ENCODE measurements at places on chromosomes 1 and 21.
A peak's percentile ranks its signal among the peaks of the same experiment; 100 is the strongest.

- no peak for DNase-seq
Measured at GRCh38 chr1:244236101-244236500, 185.0 kb downstream of the ZBTB18 start.

DNA sequence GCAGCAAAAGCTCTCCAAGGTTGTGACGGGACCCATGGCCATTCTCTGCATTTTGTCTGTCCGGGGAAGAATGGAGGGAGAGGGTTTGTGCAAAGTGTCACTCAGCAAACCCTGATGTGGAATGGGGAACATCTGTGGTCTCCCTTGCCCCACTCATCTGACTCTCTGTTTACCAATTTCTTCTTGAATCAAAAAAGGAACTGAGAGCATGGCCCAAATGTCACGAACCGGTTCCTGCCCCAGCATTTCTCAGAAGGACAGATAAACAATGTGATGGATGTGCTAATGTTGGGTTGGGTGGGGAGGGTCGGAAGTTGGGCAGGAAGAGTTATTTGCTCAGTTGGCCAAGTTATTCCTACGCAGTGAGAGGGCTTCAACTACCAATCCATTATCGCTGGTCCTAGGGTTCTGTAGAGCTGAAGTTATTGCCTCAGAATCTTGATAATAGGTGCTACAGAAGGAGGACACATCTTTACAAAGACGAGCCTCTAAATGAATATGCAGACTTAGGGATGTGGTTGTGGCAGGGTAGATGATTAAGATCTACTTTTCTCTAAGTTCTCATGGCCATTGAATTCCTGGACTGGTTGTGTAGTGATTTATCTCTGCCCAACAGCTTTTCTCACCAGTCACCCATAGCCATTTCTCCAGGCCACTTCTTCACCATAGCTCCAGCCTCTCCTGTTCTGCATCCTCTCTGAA, 9.6 kb upstream of the DUSP12 start:
- no peak for DNase-seq

DNA sequence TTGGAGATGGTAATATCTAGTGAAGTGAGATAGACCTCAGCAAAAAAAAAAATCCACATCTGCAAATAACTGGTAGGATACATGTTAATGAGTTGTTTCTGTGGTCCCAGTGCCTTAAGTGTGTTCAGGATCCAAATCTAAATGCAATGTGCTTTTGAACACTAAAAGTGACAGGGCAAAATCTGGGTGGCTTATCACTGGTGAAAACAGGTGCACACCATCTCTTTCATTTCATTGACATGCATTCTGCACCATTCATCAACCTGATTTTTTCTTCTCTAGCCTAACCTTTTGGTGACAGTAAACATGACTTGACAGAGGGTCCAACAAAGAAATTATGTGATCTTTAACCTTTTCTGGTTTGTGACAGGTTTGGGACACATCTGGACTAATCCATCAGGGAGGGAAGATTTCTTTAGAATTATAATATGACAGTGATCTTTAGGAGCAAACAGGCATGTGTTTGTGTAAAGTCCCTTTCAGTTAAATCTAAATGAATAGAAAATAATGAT, 201.6 kb upstream of the NEGR1 start:
- DNase-seq = no peak

- no peak for DNase-seq
Measured at GRCh38 chr1:11643782-11644181, 10.4 kb downstream of the FBXO2 start.

DNA sequence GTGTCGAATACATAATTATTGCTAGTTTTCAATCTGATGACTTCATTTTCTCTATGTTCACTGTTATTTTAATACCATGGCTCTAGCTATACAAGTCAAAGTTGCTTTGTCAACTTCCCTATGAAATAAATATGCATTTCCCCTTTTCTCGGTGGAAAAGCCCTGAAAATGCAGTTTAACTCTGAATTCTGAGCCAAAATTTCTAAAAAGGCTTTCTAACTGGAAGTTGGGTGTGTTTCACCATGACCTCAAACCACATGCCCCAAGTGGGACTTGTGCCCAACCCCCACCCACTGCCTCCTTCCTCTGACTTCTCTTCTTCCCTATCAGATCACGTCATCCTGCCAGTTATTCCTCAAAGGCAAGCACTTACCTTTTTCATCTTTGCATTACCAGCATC, 8.9 kb downstream of the MKNK1 start:
- no peak for DNase-seq

GRCh38 chr1:23527366-23527765, 3.7 kb downstream of the E2F2 start:
- no peak for DNase-seq

DNA sequence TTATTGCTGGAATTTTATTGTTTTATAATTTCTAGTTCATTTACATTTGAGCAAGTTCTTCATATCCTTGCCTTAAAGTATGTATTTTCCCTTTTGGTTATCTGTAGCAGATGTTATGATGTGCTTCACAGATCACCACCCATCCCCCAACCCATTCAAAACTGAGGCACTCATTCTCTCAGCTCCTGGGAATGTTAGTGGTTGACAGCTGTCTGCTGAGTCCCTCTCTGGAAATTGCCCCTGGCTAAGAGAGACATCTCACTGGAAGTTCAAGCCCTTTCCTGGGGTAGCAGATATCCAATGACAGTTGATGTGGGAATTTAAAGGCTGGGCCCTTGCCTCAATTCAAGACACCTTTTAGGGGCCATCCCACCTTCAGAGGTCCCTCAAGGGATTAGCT, 4.3 kb upstream of the DPYD start:
- no peak for DNase-seq

DNA sequence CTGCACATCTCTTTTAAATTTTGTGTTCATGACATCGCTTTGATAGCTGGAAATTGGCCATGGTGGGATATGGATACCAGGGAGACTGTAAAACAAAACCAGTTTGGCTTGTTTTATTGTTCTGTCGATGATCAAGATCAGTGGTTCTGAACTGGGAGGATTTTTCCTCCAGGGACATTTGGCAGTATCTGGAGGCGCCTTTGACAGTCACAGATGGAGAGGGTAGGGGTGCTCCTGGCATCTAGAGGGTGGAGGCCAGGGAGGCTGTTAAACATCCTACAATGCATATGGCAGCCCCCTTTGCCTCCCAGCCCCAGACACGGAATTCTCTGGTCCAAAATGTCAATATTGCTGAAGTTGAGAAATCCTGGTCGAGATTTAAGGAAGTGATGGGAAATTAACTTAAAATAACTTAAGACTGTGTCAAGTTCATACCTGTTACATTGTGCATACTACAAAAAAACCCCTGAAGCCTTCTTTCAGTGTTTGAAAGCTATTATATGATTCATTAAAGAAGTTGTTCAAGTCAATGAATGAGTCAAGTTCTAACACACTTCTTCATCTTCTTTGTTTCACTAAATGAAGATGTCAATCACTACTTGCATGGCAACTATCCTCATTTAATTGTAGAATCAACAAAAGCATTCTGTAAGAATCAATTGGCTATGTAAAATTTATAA, 150.9 kb downstream of the KCNJ6 start:
- DNase-seq = no peak

DNA sequence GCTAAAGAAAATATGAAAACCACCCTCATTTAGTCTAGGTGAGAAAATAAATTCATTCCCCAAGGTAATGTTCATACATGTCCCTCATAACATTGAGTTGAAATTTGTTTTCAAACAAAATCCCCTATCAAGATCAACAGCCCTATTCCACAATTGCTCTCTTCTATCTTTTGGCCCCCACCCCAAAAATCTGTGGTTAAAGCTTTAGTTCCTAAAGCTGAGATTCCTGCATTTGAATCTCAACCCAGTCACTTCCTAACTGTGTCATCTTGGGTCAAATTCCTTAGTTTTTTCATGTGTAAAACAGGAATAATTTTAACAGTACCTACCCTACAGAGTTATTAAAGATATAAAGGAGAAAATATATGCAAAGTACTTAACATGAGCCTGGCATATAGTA, 22.0 kb downstream of the KIAA0319L start:
- no peak for DNase-seq

DNA sequence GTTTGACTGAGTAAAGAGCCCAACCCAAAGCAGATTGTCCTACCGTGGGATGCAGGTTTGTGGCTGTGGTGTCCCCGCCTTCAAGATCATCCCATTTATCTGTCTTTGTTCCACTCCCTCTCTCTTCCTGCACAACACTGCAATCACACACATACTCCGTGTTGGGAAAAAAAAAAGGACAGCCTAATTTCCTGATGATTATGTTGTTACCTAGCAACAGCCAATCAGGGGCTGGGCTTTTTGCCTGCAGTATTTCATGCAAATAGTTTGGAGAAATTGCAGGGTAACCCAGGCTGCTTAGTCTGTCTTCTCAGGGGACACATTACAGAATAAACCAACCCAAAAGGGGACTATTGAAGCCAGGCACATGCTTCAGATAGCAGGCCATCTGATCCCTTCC, 38.3 kb downstream of the PHC2 start:
- DNase-seq = peak; percentile 75

GRCh38 chr1:67818725-67819301, 14.5 kb downstream of the GNG12 start:
- DNase-seq = no peak

- no peak for DNase-seq
Measured at GRCh38 chr1:6082430-6082971, 36.8 kb downstream of the KCNAB2 start.

DNA sequence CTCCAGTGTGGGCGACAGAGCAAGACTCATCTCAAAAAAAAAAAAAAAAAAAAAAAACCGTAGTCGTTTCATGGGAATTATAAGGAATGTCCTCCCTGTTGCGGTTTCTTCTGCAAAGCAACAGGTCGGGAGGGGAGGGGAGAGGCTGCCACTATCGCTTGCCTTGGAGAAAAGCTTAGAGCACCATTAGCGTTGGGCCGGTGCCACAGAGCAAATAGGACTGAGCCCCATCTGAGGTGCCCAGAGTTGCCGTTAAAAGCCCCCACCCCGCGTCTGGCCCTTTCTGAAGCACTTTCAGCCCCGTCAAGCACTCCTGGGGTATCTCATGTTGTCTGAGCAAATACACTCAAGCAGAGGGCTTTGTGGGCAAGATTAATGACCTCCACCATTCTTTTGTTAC, 2.2 kb downstream of the RIPPLY3 start:
- DNase-seq = peak; percentile 91

DNA sequence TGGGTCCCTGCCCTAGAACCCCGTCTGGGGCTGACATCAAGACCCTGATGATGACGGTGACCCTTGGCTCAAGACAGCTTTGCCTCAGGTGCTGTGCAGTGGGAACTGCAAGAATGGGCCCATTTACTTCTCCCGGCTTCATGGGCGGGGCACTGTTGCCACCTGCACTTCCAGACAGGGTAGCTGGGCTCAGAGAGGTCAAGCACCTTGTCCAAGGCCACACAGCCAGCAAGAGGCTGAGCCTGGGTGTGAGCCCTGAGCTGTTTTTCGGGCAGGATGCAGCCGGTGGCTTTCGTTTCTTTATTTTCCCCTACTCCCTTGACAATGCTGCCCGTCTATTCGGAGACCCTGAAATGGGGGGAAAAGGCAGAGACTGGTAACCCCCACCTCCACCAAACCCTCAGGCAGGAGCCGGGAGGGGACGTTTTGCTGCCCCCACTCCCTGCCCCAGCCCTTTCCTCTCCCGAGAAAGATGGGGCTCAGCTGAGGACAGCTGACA, 91.7 kb downstream of the PRDM16 start:
- DNase-seq = no peak

All from NCI-H1436 (cell line).